ENCODE measurements at places on chromosomes 12 and 14. TPM values are rescaled to one million over a fixed set of nuclear protein-coding genes. Genes with fewer than 3 reads are reported as not detected.

Gene PLXNC1
- total RNA-seq: 0.42 TPM

Gene TBC1D30
- total RNA-seq: 0.55 TPM

Gene WSCD2
- total RNA-seq: 4.0 TPM

GRCh38 chr12:11059784-11060183 lies 2.3 kb downstream of the TAS2R46 start:
- H3K4me3 ChIP-seq: no peak overlapping the region
- no peak for DNase-seq

- no peak overlapping the region for H3K27ac ChIP-seq
- no peaks in the 10 kb centered on the region for H3K27me3 ChIP-seq
- peaks cover 3% of the 10 kb centered on the region for H3K4me1 ChIP-seq
- DNase-seq: no peak
Observed at GRCh38 chr12:75208856-75209811, 505 bp downstream of the KCNC2 start.

Gene JPH4
- total RNA-seq: 0.13 TPM

- no peaks in the 10 kb centered on the region for H3K36me3 ChIP-seq
- DNase-seq: no peak
- peaks cover 4% of the 10 kb centered on the region for H3K27me3 ChIP-seq
- H3K4me1 ChIP-seq: no peaks in the 10 kb centered on the region
Observed at GRCh38 chr12:117538032-117538690, 176.7 kb upstream of the NOS1 start.

DNA sequence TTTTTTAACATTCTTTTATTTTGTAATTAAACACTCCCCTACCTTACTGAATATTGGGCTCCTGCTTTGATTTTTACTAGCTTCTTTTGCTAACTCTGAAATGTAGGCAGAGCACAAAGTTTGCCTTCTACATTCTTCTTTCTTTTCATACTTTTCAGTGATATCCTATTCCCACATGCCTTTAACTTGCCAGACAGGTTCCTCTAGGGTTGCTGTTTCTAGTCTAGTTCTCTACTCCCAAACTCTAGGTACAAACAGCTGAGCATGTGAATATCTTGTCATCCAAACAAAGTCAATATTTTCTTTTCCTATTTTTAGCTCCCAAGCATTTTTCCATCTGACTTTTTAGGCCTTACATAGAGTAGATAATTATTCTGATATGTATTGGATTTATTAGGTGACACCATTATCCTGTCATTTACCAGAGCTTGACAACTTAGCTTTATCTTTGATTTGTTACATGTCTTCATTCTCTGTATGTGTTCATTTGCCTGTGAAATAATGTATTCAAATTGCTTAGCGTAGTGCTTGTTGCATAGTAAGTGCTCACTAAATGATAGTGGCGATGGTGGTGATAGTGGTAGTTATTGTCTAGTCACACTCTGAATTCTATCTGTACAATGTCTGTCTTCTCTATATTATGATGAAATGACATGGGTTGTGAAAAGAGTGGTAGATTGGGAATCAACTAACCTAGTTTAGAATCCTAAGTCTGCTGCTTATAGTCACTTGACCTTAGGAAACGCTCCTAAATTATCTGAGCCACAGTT lies 73.6 kb upstream of the DNM1L start:
- H3K27ac ChIP-seq: no peak overlapping the region
- H3K4me3 ChIP-seq: no peak overlapping the region
- H3K4me1 ChIP-seq: no peaks in the 10 kb centered on the region

GRCh38 chr14:94018308-94018707 lies 7.8 kb upstream of the OTUB2 start:
- H3K4me1 ChIP-seq: no peaks in the 10 kb centered on the region
- peaks cover 31% of the 10 kb centered on the region for H3K27me3 ChIP-seq
- H3K4me3 ChIP-seq: no peak overlapping the region
- no peak overlapping the region for H3K27ac ChIP-seq

Gene FGD6
- 8.1 TPM for total RNA-seq

GRCh38 chr14:55505846-55506245 lies 65.4 kb upstream of the TBPL2 start:
- H3K27ac ChIP-seq: no peak overlapping the region
- no peak for DNase-seq
- peaks cover 2% of the 10 kb centered on the region for H3K4me1 ChIP-seq
- H3K36me3 ChIP-seq: no peaks in the 10 kb centered on the region
- H3K4me3 ChIP-seq: no peak overlapping the region

DNA sequence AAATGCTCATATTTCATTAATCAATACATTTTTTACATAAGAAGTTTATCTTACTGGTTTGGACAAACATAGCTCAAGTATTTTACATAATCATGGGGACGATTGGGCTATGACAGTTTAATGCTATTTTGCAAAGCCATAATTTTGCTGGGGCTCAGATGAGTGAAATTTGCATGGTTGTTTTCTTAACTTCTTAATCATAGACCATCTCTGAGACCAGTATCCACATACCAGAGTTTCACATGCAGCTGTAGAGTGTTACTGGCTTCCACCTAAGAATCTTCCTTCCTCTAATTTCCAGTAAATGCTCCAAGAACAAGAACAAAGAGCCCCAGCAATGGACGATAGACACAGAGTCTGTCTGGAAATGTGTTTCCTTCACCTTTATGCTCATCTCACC lies 303.0 kb upstream of the TMEM132C start:
- H3K27me3 ChIP-seq: no peaks in the 10 kb centered on the region
- no peak overlapping the region for H3K4me3 ChIP-seq
- no peaks in the 10 kb centered on the region for H3K4me1 ChIP-seq
- DNase-seq: no peak
- no peak overlapping the region for H3K27ac ChIP-seq

Gene IRAK3
- not detected for total RNA-seq
